Activated CD8-positive, alpha-beta memory T cell treated with anti-CD3 and anti-CD28 coated beads, Interleukin-2, amount 10 ng/mL, durations not matched to agents 7 days and 5 days (primary cell): ENCODE measurements at places on chromosomes 3 and 15. TPM values are rescaled to one million over a fixed set of nuclear protein-coding genes. Genes with fewer than 3 reads are reported as not detected.

DNA sequence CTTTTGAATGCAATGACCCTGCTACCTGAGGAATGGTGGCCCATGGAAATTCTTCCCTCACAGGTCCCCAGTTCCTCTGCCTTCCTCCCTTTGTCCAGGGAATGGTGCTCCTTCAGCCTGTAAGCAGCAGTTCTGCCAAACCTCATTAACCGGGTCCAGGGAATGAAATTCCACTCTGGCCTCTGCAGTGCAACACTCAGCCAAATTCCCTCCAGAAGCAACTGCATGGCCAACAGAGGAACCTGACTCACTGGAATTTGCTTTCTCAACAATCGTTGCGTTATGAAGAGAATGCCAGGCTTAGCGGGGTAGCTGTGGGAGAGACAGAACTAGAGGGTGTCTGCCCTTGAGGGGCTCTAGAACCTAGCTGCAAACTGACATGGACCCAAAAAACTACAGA is 449.4 kb upstream of the PROK2 start:
- no peaks in the 10 kb centered on the region for H3K4me1 ChIP-seq
- H3K27me3 ChIP-seq: peaks cover 6% of the 10 kb centered on the region
- no peak for DNase-seq
- H3K27ac ChIP-seq: no peak overlapping the region
- no peaks in the 10 kb centered on the region for H3K36me3 ChIP-seq

The ZNF662 gene
- total RNA-seq: not detected

The DAZL gene
- 0.07 TPM for total RNA-seq

DNA sequence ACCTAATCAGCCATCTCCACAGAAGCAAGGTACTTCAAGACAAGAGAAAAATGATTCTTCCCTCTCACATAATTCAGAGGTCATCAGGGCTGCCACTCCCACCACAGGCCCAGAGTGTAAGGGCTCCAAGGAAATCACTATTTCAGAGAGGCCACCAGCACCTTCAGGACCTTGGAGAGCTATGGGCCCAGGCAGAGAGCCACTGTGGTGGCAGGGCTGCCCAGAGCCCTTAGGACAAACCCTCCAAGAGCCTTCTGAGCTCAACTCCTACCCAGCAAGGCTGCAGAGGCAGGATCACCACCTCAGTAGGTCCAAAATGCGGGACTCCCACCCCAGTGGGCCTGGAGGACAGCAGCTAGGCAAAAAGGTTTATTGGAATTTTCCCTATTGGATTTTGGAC is 17.9 kb upstream of the FAN1 start:
- H3K27me3 ChIP-seq: peaks cover 6% of the 10 kb centered on the region
- H3K4me3 ChIP-seq: no peak overlapping the region
- H3K4me1 ChIP-seq: no peaks in the 10 kb centered on the region

GRCh38 chr3:98730886-98731537 is 32.1 kb upstream of the ST3GAL6 start:
- H3K36me3 ChIP-seq: no peaks in the 10 kb centered on the region
- H3K27ac ChIP-seq: no peak overlapping the region
- H3K27me3 ChIP-seq: peaks cover 73% of the 10 kb centered on the region
- no peak for DNase-seq

GRCh38 chr3:179961071-179961702 is 75.5 kb downstream of the PEX5L start:
- no peak overlapping the region for H3K27ac ChIP-seq
- DNase-seq: no peak
- no peak overlapping the region for H3K4me3 ChIP-seq
- H3K36me3 ChIP-seq: peaks cover 12% of the 10 kb centered on the region
- H3K4me1 ChIP-seq: peaks cover 38% of the 10 kb centered on the region

- no peak for DNase-seq
- no peak overlapping the region for H3K4me3 ChIP-seq
- H3K36me3 ChIP-seq: no peaks in the 10 kb centered on the region
- no peaks in the 10 kb centered on the region for H3K4me1 ChIP-seq
- no peak overlapping the region for H3K27ac ChIP-seq
Observed at GRCh38 chr15:99983886-99984286, 250.6 kb upstream of the LYSMD4 start.

DNA sequence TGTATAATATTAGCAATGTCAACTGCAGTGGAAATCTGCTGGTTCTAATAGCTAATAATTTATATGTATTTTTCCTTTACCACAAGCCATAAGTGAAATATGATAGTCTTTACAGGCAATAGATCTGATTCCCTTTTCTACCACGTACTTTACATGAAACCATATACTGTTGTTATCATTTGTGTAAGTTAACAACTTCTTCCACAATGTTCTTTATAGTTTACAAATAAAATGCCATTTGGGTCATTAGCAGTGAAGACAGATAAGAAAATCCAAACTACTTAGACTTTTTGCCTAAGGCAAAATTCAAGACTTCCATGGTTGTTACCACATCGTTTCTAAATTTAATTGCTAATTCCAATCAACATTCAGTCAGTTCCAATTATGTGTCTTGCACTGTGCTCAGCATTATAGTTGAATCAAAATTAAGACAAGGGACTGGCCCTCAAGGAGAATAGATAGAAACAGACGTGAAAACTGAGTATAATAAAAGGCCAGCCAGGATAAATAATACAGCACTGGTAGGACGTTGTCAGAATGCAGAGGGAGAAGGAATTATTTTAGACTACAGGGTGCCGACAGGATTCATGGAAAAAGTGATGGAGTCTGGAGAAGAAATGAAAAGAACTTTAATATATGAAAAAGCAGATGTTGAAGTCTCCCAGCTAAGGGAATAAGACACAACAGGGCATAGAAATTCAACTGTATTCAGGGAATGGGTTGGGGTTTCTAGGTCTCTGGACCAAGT is 249.8 kb downstream of the ALCAM start:
- no peaks in the 10 kb centered on the region for H3K27me3 ChIP-seq
- no peaks in the 10 kb centered on the region for H3K36me3 ChIP-seq
- no peak overlapping the region for H3K27ac ChIP-seq
- H3K4me1 ChIP-seq: no peaks in the 10 kb centered on the region

- no peak overlapping the region for H3K27ac ChIP-seq
Observed at GRCh38 chr3:18061737-18062656, 319.6 kb upstream of the TBC1D5 start.
